ENCODE measurements at places on chromosomes 7 and 10.

- no peak for DNase-seq
Measured at GRCh38 chr10:7421526-7421925, 10.7 kb upstream of the SFMBT2 start.

DNA sequence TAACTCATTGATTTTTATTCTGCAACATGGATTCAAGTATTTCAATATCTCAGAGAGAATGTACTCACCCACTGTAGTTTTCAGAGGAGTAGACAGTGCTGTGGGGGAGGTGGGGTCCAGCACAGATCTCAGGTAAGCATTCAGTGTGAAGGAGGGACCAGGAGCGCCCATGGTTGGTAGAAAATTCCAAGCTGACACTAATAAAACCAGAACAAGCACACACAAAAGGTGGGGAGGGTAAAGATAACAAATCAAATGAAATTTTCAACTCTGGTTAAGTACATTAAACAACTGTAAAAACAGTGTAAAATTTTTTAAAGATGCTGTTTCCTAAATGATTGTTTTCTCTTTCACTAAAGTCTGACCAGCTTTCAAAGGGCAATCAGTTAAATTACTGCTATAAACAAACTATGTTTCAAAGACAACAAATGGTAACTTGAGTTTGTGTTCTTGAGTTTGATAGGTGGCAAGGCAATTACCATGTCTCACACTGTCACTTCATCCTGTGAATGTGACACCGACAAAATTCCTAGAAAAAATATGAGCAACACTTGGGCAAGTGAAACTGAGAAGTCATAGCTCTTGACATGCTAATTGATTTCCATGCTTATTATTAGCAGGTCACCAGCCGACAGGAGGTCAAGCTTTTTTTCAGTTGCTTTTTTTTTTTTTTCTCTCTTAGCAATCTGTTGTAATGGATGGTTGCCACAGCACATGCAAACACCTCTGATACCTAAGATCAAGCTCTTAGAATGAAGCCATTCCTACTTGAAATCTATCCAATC, 205.8 kb upstream of the SLC26A5 start:
- DNase-seq, result peak; percentile 89

GRCh38 chr7:38702002-38702535, 70.9 kb upstream of the AMPH start:
- no peak for DNase-seq

GRCh38 chr7:114088470-114088940, 169.7 kb upstream of the PPP1R3A start:
- no peak for DNase-seq

DNA sequence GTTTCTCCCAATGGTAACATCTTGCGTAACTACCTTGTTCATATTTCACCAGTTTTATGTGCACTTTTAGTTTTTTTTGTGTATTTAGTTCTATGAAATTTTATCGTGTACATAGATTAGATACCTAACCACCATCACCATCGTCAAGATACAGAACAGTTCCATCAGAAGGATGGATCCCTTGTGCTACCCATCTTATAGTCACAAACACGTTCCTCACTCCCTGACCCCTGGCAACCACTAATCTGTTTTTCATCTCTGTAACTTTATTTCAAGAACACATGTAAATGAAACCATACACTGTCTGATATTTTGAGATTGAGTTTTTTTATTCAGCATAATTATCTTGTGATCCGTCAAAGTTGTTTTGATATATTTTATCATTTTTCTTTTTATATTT, 29.9 kb downstream of the FANK1 start:
- no peak for DNase-seq

GRCh38 chr7:29606287-29606721, 42.7 kb downstream of the PRR15 start:
- no peak for DNase-seq

DNA sequence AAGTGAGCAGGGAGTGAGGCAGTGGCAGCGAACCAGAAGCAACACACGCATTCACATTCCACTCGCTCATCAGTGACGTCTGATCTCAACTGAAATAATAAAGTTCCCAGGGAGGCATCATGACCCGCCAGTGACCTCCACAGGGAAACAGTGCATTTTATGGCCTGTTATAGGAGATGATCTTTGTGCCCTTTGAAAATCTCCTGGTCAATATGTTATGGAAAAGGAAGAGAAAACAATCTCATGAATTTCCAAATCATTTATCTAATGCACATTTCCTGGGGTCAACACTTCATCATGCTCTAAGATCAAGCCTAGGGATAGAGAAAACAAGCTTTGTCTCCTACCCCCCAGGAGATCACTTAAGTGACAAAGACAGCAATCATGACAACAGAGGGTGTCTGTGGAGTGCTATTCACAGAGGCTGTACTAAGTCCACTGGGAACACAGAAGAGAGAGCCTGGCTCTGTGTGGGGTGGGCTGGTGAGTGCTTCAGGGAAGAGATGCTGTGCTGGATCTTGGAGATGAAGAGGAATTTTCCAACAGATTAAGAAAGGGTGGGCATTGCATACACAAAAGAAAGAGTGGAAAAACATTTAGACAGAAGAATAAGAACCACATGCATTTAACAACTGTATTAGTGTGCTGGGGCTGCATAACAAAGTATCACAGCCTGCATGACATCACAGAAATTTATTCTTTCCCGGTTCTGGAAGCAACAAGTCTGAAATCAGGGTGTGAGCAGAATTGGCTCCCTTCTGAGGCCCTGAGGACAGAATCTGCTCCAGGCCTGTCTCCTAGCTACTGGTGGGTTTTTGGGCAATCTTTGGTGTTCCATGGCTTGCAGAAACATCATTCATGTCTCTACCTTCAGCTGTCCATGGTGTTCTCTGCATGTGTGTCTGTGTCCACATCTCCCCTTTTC, 613.9 kb upstream of the IGFBP3 start:
- DNase-seq, result no peak

DNA sequence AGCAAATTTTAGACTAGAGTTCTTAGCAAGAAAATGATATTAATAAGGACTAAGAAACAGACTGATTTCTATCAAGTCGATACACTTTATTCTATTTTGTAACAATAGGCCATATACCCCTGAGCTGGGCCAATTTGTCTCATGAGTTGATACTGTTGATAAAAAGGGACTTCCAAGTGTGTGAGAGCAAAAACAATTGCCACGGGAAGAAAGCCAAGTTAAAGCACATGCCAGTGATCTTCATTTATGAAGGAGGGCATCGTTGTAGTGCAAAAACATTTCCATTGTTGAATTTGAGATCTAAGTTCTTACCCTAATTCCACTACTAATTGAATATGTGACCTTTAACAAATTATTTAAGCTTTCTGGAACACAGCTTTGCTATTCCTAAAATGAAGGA, 119.9 kb downstream of the CNOT4 start:
- peak; percentile 59 for DNase-seq

DNA sequence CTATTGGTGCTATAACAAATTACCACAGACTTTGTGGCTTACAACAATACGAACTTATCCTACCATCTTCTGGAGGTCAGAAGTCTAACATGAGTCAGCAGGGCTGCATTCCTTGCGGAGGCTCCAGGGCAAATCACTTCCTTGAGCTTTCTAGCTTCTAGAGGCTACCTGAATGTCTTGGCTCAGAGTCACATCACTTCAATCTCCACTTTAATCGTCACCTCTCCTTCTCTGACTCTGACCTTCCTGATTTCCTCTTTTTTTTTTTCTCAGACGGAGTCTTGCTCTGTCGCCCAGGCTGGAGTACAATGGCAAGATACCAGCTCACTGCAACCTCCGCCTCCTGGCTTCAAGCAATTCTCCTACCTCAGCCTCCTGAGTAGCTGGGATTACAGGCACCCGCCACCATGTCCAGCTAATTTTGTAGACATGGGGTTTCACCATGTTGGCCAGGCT, 44.6 kb upstream of the ANAPC16 start:
- DNase-seq, result no peak

GRCh38 chr7:116713500-116713899, 41.5 kb downstream of the MET start:
- no peak for DNase-seq

DNA sequence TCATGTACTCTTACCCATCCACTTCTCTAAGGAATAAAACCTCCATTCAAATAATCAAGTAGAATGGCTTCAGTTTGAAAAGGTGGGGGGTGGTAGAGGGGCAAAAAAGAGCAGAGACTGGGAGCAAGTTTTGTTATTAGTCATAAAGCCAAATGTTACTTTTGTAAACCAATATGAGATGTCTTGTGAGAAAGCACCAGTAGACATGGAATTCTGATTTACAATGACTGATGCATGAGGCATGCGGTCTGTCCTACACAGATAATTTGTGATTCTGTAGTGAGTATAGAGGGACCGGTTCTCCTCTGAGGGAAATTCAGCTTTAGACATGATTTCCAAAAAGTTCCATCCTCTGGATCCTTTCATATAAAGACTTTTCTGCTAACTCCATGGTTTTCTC, 12.9 kb upstream of the ABCA13 start:
- DNase-seq, result no peak

GRCh38 chr7:130154131-130154500, 51.1 kb downstream of the TMEM209 start:
- DNase-seq, result peak; percentile 79

GRCh38 chr7:132345543-132346129, 230.6 kb downstream of the PLXNA4 start:
- DNase-seq, result no peak

- no peak for DNase-seq
Measured at GRCh38 chr10:29189256-29189655, 99.6 kb upstream of the LYZL1 start.
